ENCODE measurements at places on chromosomes 13 and 19. TPM values are rescaled to one million over a fixed set of nuclear protein-coding genes. Genes with fewer than 3 reads are reported as not detected.

The FCGBP gene
- total RNA-seq = 17.3 TPM

The CAPN12 gene
- 7.4 TPM for total RNA-seq

The HCN2 gene
- 1.6 TPM for total RNA-seq

The ZNF540 gene
- total RNA-seq = 6.4 TPM

- H3K27ac ChIP-seq = no peak overlapping the region
- H3K36me3 ChIP-seq = no peaks in the 10 kb centered on the region
- H3K27me3 ChIP-seq = no peaks in the 10 kb centered on the region
- no peak for DNase-seq
- H3K4me3 ChIP-seq = no peak overlapping the region
These were observed 44.9 kb upstream of the ZNF91 start for GRCh38 chr19:23440207-23440606.

DNA sequence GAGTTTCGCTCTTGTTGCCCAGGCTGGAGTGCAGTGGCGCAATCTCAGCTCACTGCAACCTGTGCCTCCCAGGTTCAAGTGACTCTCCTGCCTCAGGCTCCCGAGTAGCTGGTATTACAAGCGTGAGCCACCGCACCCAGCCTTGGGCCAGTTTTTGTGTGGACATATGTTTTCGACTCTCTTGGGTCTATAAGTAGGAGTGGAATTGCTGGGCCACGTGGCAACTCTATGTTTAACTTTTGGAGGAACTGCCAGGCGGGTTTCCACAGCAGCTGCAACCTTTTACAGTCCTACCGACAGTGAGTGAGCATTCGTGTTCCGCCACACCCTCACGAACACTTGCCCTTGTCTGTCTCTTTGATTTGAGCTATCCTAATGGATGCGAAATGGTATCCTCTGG is 44.9 kb downstream of the BICRA start:
- no peaks in the 10 kb centered on the region for H3K27me3 ChIP-seq
- no peak for DNase-seq
- no peak overlapping the region for H3K4me3 ChIP-seq

DNA sequence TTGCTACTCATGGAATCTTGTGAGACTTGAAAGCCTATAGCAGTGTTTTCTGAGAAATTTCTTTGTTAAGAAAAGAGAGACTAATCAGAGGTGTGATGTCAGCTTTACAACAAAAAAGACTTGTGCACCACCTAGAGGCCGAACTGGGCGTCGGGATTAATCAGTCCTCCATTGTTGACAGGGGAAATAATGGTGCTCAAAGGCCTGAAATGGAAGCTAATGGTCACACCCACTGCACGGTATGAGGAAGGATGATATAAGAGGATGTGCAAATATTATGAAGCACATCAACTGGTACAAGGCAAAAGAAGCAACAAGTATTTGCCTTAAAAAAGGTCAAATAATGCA is 480.2 kb upstream of the MIR17HG start:
- no peak for DNase-seq
- H3K4me3 ChIP-seq = no peak overlapping the region
- H3K27ac ChIP-seq = no peak overlapping the region

DNA sequence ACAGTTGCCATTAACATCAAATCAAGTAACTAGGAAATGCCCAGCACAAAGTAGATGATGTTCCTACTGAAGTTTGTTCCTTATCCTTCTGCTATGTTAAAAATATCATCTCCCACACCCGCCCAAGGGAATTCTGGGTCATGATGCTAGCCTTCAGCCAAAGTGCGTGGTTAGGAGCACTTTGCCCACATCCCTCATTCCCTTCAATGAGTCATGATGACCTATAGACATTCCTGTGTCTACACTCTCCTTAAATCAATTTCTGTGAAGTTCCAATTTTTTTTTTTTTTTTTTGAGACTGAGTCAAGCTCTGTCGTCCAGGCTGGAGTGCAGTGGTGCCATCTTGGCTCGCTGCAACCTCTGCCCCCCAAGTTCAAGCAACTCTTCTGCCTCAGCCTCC is 17.0 kb downstream of the RXFP2 start:
- no peak for DNase-seq
- H3K36me3 ChIP-seq = no peaks in the 10 kb centered on the region

- no peak overlapping the region for H3K27ac ChIP-seq
- no peak overlapping the region for H3K4me3 ChIP-seq
- H3K27me3 ChIP-seq = no peaks in the 10 kb centered on the region
- no peaks in the 10 kb centered on the region for H3K4me1 ChIP-seq
These were observed 12.7 kb upstream of the NUMBL start for GRCh38 chr19:40703029-40703755.

- peaks cover 15% of the 10 kb centered on the region for H3K4me1 ChIP-seq
- no peaks in the 10 kb centered on the region for H3K36me3 ChIP-seq
- H3K27me3 ChIP-seq = no peaks in the 10 kb centered on the region
- H3K27ac ChIP-seq = no peak overlapping the region
- no peak overlapping the region for H3K4me3 ChIP-seq
These were observed 76.2 kb downstream of the SLC15A1 start for GRCh38 chr13:98676239-98676638.

DNA sequence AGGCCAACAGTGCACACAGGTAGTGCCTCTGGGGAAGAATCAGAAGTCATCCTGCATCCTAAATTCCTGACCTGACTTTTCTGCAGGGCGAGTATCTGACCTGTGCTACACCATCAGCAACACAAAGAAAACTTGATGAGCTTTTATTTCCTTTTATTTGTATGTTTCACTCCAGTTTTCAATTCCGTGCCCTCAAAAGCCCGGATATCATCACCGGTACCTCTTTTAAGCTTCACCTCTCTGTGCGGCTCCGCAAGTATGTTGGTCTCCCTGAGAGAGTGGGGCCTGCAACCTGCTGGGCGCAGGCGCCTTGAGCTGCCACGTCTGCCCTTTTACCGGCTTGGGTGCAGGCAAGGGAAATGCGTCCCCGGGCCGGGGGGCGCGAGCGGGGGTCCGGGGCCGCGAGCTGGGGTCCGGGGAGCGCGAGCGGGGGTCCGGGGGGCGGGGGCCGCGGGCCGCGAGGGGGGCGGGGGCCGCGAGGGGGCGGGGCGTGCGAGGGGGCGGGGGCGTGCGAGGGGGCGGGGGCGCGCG is 4.3 kb upstream of the DUXA start:
- H3K4me3 ChIP-seq = peak overlapping the region; percentile 31
- H3K27ac ChIP-seq = peak overlapping the region; percentile 21
- peaks cover 12% of the 10 kb centered on the region for H3K4me1 ChIP-seq

All from natural killer cell (primary cell).